ENCODE measurements at places on chromosomes 11 and 22.

- no peak for DNase-seq
Observed at GRCh38 chr11:97325693-97326092, 935.9 kb downstream of the JRKL start.

DNA sequence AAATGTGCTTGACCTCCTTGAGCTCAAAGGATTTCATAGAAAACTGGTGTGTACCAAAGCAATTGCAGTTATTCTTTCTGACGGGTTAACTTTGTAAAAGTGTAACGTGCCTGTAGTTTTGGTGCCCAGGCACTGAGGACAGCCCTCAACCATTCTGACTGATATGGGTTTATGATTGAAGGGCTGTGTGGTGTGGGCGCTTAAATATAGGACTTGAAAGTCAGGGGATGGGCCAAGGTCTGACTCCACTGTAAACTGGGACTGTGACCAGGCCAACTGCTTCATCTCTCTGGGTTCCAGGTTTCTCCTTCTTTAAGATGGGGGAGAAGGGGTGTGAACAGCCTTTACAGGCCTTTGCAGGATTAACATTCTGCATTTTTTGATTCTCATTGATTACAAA, 191.1 kb upstream of the ARHGAP20 start:
- no peak for DNase-seq

- DNase-seq, result no peak
Observed at GRCh38 chr11:67275606-67276409, 9.5 kb downstream of the GRK2 start.

- no peak for DNase-seq
Observed at GRCh38 chr22:19879643-19879991, 24.9 kb upstream of the GNB1L start.

DNA sequence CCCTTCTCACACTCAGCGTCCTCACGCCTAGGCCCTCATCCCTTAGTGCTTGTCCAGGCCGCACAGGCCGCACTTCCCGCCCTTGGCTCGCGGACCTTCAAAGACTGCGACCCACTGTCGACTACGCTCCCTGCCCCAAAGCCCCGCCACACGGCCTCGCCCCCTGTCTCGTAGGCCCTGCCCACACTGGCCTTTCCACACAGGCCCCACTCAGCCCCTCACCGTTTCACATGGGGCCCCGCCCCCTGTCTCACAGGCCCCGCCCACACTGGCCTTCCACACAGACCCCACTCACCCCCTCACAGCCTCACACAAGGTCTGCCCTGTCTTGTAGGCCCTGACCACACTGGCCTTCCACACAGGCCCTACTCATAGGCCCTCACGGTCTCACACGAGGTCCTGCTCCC, 11.0 kb downstream of the NRXN2 start:
- DNase-seq, result no peak

GRCh38 chr11:92236856-92237255, 12.2 kb downstream of the FAT3 start:
- no peak for DNase-seq

- DNase-seq, result no peak
Observed at GRCh38 chr11:71118671-71119250, 133.6 kb downstream of the SHANK2 start.

DNA sequence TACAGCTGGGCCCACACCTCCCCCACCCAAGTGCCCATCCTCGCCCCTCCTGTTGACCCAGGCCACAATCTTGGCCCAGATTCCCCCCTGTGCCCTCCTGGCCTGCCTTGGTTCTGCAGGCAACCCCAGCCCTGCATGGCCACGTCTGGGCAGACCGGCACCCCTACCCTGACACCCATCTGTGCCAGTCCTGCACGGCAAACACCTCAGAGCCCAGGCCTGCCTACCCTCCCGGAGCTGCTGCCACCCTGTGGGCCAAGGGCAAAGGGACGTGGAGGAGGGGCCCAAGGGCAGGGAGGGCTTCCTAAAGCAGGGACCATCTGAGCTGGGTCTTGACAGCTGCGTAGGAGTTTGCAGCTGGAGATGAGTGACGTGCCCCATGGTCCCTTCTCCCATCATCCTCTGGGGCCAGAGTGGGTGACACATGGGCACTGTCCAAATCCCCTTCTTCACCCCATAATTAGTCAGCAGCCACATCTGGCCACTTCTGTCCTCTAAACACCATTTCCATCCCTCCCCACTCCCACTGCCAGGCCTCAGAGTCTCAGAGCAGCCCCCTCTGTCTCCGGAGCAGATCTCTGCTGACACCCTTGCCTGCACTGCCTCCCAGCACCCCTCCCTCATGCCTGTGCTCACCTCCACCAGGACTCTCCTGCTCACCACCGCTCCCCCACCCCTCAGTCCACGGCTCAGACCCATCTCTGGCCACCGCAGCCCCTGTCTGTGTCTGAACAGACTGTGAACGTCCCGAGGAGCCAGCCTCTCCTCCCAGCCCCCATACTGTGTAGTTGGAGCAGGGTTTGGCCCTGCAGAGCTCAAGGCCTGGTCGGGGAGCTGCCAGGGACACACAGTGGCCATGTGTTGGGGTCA, 35.6 kb upstream of the PPARA start:
- no peak for DNase-seq

- no peak for DNase-seq
Observed at GRCh38 chr22:42792453-42792908, 64.6 kb downstream of the ARFGAP3 start.

DNA sequence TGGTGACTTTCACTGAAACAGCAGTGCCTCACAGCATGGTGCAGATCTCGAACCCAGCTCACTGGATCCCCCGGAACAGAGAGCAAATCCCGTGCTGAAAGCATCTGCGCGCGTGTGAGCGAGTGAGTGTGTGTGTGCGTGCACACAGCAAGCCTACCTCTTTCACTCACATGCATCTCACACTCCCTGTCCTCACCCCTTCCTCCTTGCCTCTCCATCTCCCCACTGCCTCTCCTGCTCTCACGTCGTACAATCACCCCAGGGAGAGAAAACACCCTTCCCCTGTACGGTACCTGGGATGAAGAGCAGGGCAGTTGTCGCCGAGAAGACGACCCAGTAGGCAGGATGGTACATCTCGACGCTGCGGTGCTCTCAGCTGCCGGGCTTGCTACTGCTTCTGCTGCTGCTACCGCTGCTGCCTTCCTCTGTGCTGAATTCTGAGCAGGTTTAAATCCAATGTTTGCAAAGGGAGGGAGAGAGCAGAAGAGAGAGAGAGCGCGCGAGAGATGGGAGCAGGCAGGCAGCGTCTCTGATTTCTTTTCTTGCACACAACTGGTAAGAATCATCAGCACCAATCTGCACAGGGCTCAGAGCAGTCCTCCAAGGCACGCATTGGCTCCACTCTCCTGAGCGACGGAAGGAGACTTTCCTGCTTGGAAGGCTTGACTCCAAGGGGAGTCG, at the start of gene OPCML:
Gene OPCML (minus strand): TSS at position 531 of the 681 bp plus-strand sequence.
- no peak for DNase-seq

DNA sequence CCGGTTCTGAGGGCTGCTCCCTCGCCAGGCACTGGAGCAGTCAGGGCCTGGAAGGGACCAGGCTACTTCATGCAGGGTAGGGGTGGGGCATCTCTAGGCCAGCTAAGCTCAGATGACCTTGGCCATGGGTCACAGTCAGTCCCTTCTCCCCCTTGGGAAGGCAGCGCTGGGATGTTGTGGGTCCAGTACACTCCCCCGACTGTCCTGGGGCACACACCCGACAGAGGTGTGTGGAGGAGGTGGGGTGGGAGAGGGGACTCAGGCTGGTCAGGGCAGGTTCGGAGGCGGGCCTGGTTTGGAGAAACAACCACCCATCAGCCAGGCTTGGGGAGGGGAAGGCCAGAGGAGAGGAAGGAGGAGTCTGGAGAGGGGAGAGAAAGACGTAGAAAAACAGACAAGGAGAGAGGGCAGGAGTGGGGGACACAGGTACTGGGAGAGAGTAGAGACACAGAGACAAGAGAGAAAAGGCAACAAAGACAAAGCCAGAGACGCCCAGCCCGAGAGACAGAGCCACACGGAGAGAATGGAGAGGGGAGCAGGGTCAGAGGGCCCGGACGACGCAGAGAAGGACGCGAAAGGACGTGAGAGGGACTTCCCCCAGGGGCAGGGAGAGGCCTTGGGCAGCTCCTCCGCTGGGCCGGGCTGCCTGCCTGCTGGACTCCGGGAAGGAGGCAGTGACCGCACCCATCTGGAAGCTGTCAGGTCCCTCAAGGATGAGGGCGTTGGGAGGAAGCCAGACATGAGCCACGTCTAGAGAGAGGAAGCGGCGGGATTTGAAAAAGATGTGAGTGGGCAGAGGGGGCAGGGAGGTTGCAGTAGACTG, 30.6 kb upstream of the TSKU start:
- no peak for DNase-seq

DNA sequence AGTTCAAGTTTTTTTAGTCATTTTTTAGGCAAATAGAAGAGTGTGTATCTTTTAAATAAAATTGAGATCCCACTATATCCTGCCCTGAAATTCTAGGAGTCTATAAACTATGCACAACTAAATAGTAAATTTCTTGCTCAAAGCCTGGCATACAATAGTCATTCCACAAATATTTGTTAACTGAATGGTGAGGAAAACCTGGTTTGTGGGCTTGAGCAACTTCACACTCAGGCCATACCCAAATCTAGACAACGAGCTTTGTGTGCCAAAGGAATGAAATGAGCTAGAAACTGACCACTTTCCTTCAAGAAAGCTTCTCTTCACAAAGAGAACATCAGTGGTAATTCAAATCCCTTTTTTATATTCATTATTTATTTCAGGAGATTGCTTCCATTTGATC, 39.6 kb upstream of the AMOTL1 start:
- DNase-seq, result no peak

DNA sequence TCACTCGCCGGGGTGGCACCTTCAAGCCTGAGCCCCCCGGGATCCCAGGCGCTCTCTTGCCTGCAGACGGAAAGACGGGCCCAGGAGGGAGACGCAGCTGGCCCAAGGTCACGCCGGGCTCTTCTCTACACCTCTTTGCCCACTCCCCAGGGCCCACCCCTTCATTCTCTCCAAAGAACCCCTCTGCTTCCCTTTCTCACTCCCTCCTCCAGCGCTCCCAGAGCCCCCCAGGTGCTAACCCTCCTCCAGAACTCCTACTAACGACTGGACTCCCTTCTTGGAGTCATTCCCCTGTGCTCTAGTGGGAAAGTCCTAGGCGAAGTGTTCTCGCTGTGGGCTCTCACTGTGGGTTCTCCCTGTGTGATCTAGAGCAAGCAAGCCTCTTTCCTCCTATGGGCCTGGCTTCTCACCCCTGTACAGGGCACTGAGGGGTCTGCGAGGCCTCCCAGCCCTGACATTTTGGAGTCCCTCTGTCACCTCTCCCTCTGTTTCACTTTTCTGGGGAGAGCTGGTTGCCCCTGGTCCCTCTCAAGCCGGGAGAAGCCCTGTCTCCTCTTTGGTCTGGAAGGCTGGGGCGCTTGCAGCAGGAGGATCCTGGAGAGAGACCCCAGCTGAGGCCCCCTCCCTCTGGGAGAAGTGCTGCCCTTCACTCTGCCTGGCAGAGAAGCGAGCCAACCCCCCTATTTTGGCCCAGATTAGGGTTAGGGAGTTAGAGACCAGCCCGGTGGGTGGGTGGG, 858 bp downstream of the OAF start:
- DNase-seq, result no peak

DNA sequence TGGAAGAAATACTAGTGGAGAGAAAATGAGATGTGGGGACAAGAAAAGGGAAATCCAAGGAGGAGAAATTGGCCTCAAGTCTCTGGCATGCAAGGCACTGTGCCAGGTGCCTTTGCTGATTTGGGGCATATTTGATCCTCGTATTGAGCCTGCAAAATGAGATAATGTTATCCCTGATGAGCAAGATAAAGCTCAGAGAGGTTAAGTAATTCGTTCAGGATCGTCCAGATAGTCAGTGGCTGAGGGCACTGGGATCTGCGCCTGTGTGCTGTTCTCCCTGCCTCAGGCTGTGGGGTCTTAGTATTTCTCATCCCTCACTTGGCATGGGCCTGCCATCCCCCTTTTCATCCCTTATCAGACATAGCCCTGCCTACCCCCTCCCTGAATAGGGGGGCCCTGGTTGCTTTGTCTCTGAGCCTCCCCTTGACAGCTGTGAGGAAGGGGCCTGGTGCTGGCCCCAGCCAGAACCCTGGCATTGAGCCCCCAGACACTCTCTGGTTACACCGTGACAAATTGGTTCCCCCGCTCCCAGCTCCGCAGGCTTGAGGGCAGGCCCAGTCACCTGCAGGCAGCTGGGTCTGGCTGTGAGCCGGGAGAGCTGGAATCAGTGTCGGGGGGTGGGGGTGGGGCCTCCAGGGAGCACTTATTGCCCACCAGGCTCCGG, 85.7 kb downstream of the NECTIN1 start:
- no peak for DNase-seq

- DNase-seq, result no peak
Observed at GRCh38 chr11:92536883-92537282, 312.3 kb downstream of the FAT3 start.

GRCh38 chr11:68074584-68075352, 35.9 kb downstream of the TCIRG1 start:
- DNase-seq, result no peak

DNA sequence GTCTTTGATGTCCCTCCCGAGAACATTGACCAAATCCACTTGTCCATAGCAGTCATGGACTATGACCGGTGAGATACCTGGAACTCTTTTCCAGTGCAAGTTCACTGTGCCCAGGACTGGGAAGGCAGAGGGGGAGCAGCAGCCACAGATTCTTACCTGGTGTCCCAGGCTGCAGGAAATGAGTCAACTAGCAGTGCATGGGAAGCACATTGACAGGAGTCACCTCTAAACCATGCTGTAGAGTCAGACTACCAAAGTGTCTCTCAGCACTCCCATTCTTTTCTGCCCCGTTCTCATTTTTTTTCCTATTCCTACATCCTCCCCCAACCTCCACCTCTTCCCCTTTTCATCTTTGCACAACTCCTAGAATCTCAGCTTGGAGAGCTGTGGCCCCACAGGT, 67.2 kb upstream of the OLFML1 start:
- DNase-seq, result no peak

DNA sequence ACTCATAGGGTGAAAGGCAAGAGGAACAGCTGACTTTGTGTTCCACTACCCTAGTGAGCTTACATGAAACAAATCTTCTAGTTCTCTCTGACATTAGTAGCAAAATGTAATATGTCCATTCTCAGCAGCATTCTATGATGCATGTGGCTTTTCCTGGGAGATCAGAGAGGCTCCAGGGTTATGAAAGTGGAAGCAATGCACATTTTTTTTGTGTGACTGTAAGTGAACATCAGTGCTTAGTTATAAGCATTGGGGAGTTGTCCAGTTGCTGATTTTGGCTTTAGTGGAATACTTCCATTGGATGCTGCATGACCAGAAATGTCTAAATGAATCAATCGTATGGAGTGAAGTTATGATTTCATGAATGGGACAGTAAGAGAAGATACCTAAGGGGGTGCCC, 255.9 kb downstream of the FAT3 start:
- DNase-seq, result no peak

Measured in CD4-positive, alpha-beta T cell treated with Interferon gamma for 1 hour (primary cell).